Tibial nerve (tissue), 4 donors: ENCODE measurements at places on chromosomes 1 and 21. TPM values are rescaled to one million over a fixed set of nuclear protein-coding genes. Genes with fewer than 3 reads are reported as not detected.

DNA sequence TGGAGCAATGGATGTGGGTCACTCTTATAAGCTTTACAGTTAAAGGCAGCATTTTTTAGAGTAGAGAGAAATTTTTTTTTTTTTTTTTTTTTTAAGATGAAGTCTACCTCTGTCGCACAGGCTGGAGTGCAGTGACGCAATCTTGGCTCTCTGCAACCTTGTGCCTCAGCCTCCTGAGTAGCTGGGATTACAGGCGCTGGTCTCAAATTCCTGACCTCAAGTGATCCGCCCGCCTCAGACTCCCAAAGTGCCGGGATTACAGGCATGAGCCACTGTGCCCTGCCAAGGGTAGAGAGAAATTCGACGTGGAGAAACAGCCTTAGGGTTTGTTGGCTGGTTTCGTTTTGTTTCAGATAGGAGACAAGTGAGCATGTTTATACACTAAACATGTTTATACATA is 594.2 kb upstream of the ADAMTS5 start:
- no peak for DNase-seq

The MAN1A2 gene
- 41.4 TPM for total RNA-seq

The OPRD1 gene
- not detected for total RNA-seq

GRCh38 chr1:160710517-160711252 is 937 bp downstream of the CD48 start:
- DNase-seq, result no peak

GRCh38 chr1:43388613-43389012 is 987 bp downstream of the MED8 start:
- no peak for DNase-seq
